NCI-H774 (cell line): ENCODE measurements at places on chromosomes 16 and 17.

- peak; percentile 35 for DNase-seq
Observed at GRCh38 chr17:72151565-72152386, 31.0 kb downstream of the SOX9 start.

GRCh38 chr17:13051915-13052314 lies 34.1 kb upstream of the ELAC2 start:
- DNase-seq: no peak

DNA sequence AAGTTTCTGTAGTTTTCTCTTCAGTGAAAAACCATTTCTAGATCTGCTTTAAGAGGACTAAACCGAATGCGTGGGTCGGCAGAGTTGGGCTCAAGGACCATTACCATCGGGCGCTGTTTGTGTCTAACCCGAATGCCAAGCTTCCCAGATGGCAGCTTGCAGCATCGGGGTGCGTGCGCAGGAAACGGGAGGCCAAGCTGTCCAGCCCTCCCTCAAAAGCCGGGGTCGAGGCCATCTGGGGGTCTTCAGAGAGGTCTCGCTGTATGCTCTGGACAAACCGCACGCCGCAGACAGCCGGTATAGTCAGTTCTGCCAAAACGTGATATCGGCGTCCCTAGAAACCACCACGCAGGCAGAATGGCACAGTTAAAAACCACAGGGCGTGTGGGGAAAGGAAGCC lies 178.8 kb downstream of the BANP start:
- DNase-seq: no peak

DNA sequence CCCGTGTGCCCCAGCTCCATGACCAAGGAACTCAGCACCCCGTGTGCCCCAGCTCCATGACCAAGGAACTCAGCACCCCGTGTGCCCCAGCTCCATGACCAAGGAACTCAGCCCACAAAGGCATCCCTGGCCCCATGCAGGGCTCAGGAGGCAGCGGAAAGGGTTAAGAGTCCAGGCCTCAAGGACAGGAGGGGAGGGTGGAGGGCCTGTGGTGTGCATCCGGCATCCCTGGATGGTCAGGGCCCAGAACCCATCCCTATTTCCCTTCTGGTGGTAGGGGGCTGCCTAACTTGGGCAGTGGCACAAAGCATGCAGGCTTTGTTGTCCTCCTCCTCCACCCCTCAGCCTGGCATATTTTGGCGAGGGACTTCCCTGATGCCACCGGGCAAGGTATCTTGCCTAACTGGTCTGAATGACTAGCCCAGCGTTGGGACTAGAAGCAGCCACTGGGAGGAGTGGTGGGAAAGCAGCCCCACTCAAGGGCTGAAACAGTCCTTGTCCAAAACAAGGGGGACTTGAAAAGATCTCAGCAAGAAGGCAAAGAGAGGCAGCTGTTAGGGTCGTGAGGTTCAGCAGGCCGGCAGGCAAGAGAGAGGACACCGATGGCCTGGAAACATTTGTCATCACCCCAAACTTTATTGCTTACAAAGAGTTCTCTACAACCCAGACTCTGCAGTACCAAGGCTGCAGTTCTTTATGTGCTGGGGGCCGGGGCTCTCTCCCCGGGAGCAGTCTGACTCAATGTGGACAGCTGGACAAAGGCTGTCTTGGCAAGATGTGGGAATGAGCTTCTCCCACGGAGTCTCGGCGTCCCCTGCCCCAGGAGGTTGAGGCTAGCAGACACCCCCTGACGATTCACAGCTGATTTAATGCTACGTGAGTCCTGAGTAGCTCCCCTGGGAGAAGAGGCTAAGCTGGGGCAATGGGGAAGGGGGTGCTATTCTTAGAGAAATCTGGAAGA lies 902 bp upstream of the SPATA32 start:
- DNase-seq: no peak

DNA sequence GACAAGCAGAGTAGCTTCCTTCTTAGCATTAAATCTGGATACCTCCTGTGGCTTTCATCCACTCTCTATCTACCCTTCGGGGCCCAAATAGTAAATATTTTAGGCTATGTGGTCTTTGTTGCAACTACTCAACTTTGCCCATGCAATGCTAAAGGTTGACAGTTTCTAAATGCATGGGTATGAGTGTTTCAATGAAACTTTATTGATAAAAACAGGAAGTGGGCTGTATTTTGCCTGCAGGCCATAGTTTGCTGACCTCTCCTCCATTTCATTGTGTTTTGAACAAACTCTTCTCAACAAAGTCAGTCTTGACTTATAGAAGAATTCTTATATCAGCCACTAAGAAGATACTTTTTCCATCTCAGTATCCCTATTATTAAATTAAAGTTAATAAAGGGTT lies 34.1 kb downstream of the ACSM2A start:
- DNase-seq: no peak

GRCh38 chr16:69501956-69502745 lies 63.6 kb upstream of the NFAT5 start:
- DNase-seq: no peak

DNA sequence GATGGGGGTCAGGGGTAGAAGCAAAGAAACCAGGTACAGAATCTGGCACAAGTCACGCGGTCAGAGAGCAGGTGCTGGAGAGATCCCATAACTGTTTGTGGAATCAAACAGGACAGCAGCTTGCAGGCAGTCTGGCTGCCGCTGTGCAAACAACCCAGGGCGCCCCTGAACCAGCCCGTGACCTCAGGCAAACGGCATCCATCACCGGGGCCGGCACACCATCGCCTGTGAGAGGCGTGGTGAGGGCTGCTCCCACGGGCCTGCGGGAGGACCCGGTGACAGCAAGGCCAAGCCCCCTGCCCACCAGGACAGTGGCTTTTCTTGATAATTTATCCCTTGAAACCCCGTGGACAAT lies 47.9 kb downstream of the CBFA2T3 start:
- DNase-seq: peak; percentile 47
